ENCODE measurements at places on chromosomes 5 and 9.

GRCh38 chr5:57598756-57599155, 116.1 kb upstream of the ACTBL2 start:
- DNase-seq: no peak

GRCh38 chr5:52786949-52787599, 642 bp upstream of the ITGA1 start:
- no peak for DNase-seq

GRCh38 chr5:92505145-92505544, 1075.9 kb downstream of the NR2F1-AS1 start:
- DNase-seq: no peak

- DNase-seq: no peak
Measured at GRCh38 chr5:107570181-107570580, 100.6 kb downstream of the EFNA5 start.

DNA sequence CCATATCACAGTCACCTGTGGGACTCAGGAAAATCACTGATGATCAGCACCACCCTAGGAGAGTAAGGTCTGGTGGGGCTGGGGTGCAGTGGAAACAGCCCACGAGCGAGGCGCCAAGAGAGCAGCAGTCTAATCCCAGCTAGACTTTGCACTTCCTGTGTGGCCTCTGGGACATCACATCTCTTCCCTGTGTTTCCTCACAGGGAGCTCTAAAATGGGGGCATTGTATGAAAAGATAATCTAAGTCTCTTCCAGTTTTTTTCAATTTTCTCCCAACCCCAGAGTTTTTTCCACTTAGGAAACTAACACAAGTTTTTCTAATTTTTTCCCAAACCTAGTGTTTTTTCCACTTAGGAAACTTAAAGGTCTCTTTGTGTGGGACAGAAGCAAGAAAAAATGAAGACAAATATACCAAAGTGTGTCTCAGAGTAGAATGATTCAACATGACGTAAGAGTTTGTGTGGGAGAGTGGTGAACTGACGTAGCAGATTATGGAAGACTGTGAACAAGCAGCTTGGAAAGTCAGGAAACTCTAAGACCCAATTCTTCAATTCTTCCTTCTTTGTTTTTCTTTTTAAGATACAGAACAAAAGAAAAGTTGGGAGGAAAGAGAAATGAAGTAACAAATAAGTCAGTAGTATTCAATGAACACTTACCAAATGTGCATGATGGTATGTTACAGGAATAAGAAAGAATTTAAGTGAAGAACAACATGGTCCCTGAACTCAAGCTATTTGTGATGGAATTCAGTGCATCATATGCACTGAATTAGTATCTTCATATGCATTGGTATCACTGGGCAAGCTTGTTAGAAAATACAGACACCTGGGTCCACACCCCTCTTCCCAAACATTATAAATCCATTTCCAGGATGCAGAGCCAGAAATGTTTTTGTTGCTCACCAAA, 51.3 kb downstream of the LHFPL2 start:
- no peak for DNase-seq

- DNase-seq: no peak
Measured at GRCh38 chr5:5159282-5160103, 19.4 kb downstream of the ADAMTS16 start.

GRCh38 chr5:139268364-139269202, 25.0 kb upstream of the MATR3 start:
- DNase-seq: no peak

DNA sequence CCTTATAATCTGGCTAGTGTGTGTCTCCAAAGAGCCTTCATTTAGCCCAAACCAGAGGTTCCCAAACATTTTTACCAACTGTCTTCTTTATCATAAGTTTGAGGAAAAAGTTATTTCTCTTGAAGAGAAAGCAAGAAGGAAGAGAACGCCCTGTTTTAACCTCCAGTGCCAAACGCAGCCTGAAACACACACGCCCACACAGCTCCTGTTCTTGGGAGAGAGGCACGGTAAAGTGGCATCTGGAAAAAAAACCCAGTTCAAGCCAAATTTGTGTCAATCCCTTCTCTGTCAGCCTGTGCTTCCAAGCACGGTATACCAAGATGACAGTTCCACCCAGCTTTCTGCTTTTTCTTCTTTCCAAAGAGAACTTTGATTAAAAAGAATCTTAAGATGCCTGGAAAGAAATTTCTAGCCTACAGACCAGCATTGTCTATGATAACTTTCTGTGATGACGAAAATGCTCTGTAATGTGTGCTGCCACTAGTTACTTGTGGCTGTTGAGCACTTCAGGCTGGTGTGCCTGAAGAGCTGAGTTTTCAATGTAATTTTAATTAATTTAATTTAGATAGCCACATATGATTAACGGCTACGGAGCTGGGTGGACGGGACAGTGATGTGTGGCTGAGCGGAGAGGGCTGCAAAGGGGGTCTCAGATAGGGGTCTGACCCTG, 62.3 kb downstream of the ACER2 start:
- DNase-seq: no peak

DNA sequence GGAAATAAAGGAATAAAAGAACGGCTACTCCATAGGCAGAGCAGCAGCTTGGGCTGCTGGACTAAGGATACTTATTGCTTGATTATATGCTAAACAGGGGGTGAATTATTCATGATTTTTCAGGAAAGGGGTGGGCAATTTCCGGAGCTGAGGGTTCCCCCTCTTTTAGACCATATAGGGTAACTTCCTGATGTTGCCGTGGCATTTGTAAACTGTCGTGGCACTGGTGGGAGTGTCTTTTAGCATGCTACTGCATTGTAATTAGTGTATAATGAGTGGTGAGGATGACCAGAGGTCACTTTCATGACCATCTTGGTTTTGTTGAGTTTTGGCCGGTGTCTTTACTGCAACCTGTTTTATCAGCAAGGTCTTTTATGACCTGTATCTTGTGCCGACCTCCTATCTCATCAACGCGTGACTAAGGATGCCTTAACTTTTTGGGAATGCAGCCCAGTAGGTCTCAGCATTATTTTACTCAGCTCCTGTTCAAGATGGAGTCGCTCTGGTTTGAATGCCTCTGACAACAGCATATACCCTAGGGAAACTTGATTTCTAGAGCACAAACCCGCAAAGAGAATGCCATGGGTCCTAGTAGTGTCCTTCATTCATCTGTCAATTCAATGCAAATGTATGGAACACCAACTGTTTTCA, 47.8 kb upstream of the PWWP2A start:
- DNase-seq: no peak

GRCh38 chr9:81374459-81375186, 314.7 kb downstream of the TLE1 start:
- DNase-seq: no peak

DNA sequence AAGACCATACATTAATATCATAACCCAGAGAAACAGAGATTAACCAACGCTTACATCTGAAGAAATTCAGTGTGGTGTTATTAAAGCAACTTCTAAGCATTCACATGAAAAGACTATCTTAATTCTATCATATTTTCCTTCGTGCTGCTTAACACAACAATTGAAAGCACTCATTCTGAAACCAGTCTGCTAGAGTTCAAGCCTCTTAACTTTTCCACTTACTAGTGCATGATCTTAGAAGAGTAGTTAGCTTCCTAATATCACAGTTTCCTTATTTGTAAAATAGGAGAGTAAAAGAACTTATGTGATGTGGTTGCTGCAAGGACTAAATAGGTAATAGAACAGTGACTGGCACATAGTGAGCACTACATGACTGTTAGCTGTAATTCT, 379.3 kb downstream of the TRIM36 start:
- DNase-seq: no peak

DNA sequence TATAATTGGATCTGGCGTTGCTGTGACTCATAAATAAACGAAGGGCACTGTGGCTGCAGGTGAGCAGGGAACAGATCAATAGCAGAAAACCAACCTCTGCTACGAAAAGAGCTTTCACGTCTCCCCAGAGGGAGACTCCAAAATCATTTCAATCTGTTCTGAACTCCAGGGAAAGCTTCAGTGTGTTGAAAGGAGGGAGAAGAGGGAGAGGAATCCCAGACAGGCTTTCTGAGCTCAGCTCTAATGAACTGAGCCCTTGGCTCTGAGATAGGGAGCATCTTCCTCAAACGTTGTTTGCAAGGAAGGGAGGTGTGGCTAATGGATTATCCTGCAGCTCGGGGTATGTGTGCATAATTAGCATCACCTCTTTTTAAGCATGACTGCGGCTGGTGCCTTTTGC, 288.0 kb upstream of the IRX4 start:
- DNase-seq: no peak

- DNase-seq: no peak
Measured at GRCh38 chr5:78362220-78362619, 1.8 kb downstream of the SCAMP1 start.

DNA sequence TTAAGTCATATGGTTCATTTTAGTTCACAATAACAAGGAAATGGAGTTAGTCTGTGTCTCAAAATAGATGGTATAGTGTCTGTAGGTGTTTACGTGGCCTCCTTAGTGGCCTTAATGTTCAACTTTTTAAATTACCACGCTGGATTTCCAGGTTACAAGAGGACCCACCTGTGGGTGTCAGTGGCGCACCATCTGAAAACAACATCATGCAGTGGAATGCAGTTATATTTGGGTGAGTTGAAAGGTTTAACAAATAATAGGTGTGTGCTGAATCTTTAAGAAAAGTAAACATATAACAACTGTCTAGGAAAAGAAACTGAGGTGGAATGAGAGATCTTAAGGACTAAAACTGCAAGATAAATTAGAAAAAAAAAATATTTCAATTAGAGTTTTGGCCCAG, 2.9 kb downstream of the UBE2B start:
- no peak for DNase-seq

DNA sequence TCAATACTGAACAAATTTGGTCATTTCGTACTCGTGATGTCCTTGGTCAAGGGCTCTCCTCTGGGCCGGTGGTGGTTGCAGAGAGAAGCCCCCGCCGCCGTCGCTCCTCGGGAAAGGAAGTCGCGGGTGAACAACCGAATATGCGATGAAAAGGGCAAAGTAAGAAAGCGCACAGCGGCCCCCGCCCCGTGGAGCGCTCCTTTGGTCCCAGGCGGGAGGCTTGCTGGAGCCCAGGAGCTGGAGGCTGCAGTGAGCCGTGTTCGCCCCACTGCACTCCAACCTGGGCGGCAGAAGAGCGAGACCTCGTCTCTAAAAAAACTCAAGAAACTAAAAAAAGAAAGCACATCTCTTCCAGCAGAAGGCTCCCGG, 108.4 kb upstream of the LARP1 start:
- DNase-seq: no peak

DNA sequence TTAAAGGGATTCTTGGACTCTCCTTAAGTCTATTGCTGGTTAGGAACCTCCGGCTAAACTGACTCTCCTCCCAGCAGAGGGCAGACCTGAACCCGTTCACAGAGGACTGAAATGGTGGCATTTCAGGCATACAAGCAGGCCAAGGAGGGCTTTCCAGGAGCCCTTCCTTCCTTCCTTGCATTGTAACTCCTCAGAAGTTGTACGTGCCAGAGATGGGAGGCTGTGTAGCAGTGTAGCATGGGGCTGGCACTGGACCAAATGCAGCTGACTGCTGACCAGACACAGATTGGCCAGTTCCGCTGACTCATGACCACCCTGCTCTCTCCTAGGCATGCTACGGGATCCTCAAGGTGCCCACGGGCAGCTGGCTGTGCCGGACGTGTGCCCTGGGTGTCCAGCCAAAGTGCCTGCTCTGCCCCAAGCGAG, 36.4 kb downstream of the JADE2 start:
- DNase-seq: peak; percentile 55

DNA sequence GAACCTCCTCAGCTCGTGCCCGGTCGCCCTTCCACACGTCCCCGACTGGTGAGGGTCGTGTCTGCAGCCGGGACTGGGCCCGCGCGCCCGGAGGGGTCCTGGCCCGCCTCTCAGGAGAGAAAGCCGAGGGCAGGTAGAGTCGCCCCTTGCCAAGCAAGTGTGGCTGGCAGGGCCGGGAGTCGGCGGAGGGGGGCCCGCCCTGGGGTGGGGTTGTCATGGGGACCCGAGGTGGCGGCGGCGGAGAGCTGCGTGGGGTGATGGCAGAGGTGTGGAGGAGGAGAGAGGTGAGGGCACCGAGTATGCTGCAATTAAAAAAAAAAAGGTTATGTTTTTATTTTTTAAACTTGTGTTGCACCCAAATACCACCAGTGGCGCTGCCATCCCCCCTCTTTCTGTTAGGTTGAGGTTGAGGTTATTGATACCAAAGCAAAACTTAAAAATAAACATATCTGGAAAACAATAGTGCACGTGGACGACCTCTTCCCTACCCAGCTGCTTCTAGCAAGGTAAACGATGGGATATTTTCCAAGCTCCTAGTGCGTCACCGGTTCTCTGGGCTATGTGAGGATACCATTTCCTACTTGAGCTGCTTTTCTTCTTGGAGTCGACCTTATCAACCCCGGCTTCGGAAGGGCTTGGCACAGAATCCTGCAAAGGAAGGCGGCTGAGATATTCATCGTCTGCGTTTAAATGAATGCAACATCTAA, 660 bp downstream of the SCAMP1 start:
- peak; percentile 40 for DNase-seq

DNA sequence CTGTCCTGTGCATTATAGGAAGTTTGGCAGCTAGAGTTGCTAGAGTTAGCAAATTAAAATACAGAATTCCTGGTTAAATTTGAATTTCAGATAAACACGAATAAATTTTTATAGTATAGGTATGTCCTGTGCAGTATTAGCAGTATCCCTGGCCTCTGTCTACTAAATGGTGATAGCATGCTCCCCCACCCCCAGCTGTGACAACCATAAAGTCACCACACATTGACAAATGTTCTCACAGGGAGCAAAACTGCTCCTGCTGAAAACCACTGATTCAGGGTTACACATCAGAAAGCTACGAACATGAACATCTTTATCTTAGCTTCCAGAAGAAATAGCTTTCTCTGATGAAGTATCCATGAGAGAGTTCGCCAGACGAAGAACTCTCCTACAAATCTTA, 91.8 kb upstream of the CCDC112 start:
- DNase-seq: no peak

- no peak for DNase-seq
Measured at GRCh38 chr9:32524892-32525708, 896 bp downstream of the RIGI start.

DNA sequence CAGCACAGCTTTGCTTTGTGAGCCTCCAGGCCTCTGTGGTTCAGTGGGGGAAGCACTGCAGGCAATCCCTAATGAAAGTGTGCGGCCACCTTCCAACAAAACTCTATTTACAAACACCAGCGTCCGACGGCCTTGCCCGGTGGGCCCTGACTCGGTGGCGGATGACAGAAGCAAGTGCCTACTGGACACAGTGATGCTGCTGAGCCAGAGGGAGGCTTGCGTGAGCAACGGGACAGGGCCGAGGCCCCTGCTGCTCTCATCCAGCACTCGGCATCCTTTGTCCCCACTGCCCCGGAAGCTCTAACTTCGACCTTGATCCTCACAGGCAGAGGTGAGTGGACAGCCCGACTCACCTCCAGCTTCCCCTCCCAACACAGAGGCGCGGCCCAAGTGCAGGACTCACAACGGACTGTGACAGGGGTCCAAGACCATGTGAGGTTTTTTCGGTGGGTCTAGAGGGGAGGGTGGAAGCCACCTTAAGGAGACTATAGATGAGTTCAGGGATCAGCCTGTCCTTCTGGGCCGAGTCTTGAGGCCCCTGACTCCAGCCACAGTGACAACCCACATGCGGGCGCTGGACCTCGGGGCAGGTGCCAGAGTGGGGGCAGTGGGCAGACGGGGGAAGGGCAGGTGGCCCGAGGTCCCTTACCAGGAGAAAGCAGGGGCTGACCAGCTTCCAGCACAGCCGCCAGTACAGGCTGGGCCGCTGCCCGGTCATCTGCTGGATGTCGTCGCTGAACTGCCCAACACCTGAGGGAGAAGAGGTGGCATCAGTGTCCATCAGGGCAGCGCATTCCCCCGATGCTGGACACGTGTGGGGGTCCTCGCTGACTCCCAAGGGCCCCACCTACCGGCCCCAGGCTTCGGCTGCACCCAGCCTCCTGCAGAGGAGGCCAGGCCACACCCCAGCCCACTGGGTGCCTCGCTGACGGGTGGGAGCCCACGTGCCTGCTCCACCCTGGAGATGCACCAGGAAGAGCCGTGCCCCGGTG, 39.4 kb downstream of the SLC6A3 start:
- DNase-seq: peak; percentile 5
